Natural killer cell treated with Interleukin-12 subunit alpha and Interleukin-12 subunit beta and Interleukin-15 and Interleukin-18, amount 100 ng/mL, for 72 hours (primary cell): ENCODE measurements at places on chromosomes 2 and 18.

DNA sequence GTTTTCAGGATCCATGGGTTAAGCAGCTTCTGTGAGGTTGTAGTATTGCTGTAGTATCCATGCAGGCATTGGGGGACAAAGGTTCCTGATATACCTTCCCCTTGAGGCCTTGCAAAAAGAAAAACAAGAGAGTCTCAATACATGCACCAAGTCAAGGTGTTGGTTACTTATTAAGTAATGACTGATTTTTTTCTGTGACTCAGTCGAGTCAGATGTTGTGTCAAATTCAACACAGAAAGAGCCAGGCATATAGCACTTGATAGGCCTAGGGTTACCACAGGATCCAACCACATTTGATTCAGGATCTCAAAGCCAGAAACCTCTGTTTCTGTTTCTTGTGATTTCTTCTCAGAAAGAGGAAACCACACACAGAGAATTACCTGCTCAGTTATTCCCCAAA is 24.9 kb upstream of the CD8A start:
- DNase-seq: no peak

DNA sequence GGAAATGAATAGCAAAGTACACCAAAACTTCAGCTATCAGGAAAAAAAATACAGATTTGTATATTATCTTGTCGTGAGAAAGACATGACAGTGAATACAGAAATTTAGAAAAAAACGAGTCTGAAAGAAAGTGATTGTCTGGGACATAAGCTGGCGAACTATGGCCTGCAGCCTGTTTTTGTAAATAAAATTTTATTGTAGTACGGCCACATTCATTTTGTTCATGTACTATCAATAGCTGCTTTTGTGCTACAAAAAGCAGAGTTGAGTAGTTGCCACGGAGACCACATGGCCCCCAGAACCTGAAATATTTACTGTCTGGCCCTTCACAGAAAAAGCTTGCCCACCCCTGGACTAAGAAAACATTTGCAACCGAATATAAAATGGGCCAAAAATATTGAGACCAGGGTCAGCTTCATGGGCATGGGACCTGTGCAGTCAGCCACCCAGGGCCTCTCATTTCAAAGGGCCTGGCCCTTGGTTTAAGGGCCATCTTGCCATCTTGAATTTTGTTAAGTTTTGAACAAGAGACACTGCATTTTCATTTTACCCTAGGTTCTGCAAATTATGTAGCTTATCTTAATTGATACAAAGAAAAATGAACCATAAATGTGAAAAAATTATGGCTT is 17.9 kb downstream of the ANTXR1 start:
- no peak for DNase-seq

- no peak for DNase-seq
Observed at GRCh38 chr2:80529466-80530165, 225.1 kb upstream of the LRRTM1 start.

GRCh38 chr2:215664847-215665525 is 229.1 kb upstream of the FN1 start:
- DNase-seq: no peak

- DNase-seq: no peak
Observed at GRCh38 chr18:2402084-2402483, 169.2 kb downstream of the METTL4 start.

- DNase-seq: no peak
Observed at GRCh38 chr2:112140899-112141625, 2.9 kb downstream of the FBLN7 start.

GRCh38 chr18:31791817-31792579 is 31.3 kb upstream of the SLC25A52 start:
- DNase-seq: no peak

- no peak for DNase-seq
Observed at GRCh38 chr2:101120124-101120996, 30.8 kb downstream of the TBC1D8 start.

DNA sequence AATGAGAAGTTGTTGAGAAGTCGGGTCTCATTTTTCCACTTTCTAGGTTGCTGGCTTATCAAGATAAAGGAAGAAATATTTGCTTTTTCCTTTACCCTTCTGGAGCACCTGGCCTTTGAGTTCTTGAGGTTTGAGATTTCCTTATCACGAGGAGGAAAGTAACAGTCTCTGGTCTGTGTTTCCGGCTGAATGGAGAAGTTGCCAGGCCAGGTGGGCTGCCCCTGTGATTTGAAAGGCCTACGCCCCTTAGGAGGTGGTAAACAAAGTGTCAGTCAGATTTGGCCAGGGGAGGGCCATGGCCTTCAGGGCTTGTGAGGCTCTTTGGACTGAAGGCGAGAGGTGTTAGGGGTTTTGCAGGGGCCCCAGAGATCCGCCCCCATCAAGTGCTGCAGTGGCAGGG is 156.7 kb upstream of the HAAO start:
- no peak for DNase-seq

DNA sequence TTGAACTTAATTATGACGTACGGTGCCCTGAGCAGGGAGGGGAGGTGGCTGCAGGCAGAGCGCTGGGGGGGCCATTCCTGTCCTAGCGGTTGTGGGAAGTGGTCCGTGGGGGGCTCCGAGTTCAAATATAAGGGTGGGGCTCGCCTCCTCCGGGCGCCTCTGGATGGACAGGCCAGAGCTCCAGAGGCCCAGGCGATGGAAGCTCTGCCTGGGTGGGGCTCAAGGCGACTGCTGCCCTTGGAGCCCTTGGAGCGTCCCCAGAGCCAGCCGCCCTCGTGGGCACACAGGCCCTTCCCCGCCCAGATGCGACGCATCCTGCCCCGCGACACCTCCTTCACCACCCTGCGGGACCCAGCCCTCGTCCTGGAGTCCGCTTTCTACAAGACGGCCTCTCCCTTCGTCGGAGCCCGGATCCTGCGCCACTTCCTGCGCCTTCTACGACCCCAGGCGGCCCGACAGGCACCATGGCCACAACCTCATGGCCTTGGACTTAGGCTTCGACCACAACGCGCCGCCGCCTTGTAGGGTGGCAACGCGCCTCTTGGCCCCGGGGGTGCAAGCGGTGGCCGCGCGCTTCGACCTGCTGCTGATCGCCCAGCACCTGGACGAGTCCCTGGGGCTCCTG is 10.5 kb downstream of the AQP12B start:
- no peak for DNase-seq

GRCh38 chr2:126425943-126426342 is 230.0 kb upstream of the GYPC start:
- DNase-seq: no peak

DNA sequence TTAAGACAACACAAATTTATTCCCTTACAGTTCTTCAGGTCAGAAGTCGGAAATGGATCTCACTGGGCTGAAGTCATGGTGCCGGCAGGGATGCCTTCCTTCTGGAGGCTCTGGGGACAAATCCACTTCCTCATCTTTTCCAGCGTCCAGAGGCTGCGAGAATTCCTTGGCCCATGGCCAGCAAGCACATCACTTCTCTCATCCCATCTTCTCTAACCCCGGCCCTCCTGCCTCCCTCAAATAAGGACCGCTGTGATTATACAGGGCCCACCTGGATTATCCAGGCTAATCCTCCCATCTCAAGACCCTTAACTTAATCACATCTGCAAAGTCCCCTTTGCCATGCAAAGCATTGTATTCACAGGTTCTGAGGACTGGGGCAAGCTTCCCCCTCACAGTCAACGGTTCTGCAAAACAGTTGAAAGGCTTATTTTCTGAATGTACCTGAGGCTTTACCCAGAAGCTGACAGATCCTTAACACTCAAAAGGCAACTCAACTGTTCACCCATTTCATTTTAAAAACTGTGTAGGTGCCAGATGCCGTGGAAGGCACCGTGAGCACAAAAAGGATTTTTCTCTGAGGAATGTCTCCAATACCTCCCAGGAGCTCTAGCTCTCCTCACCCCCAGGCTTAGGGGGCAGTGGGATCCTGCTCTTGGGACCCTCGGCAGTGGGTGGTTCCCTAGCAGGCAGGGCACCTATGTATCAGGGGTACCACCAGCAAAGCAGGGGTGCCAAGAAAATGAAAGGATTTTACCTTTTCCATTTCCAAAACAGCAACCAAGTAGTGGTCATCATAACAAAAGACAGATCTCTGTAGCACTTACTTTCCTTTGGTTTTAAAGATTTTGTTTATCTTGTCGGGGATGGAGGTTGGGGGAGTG is 84.0 kb downstream of the KCTD1 start:
- no peak for DNase-seq

- DNase-seq: no peak
Observed at GRCh38 chr2:191610756-191611155, 67.2 kb upstream of the NABP1 start.

- no peak for DNase-seq
Observed at GRCh38 chr2:158686210-158686691, 108.9 kb upstream of the DAPL1 start.

GRCh38 chr2:219684721-219685689 is 57.6 kb downstream of the SLC4A3 start:
- no peak for DNase-seq

DNA sequence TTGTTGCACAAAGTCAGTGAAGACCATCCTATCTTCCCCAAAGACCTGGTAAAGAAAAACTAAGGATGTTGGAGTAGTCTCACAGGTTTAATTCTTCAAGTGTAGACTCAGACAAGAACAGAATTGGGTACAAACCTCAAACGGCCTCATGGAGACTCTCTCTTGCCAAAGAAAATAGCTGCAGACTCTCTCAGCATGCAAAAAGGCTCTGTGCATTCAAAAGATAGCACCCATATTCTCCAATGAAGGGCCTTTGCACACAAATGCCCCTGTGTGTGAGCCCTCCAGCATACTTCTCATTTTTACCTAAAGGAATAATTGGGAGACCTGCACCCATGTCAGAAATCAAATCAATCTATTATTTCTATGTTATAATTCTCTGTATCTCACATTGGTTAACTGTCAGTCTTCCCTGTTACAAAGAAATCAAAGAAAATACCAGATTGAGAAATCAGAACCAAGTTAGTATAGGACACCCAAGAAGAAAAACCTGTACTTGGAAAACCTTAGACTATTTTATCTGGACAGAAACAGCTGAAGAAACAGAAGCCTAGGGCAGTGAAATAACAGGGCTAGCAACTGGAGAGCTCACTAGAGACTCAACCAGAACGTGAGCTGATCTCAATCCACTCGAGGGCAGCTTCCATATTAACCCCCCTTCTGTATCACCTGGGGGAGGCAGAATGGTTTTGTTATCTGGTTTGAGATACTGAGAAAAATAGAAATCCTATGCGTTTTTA is 134.7 kb upstream of the DNAJC10 start:
- no peak for DNase-seq
